Hematopoietic multipotent progenitor cell treated with erythropoietin and hydrocortisone succinate and interleukin-3 and kit ligand, for 17 days (in vitro differentiated cells): ENCODE measurements at places on chromosomes 7 and 10.

GRCh38 chr7:98869027-98869596 is 702 bp downstream of the TMEM130 start:
- DNase-seq, result no peak

- DNase-seq, result peak; percentile 54
Observed at GRCh38 chr7:22001345-22002004, 55.8 kb upstream of the CDCA7L start.

DNA sequence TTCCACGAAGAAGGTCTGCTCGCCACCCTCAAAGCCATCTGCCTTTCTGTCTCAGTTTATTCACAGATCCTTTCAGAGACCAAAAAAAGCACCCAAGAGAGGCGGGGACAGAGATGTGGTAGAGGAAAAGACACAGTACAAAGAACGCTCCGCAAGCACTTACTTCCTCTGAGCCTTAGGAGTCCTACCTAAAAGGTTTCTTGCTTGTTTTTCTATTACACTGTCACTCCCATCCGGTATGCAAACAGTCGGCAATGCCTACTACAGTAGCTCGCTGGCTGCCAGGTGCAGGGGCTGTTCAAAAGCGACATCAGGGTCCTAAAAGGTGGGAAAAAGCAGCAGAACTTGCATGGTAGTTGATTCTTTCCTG is 816 bp downstream of the TECPR1 start:
- DNase-seq, result no peak

DNA sequence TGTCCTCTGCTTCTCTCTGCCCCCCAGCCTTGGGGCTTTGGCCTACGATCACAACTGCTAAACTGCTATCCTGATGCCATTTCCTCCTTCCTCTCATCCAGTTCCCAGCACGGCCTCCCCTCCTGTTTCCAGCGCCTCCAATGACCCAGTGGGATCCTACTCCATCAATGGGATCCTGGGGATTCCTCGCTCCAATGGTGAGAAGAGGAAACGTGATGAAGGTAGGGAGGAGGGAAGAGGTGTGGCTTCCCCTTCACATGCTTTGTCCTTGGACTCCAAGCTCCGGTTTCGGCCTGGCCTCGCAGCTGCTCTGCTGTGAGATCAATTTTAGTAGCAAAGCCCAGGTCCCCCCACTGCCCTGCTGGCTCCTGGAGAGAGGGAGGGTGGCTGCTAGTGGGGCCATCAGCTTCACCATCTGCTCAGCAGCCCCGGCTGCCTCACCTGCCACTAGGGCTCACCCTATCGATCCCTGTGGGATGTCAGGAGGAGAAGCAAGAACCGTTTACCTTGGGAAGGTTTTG is 35.8 kb downstream of the PAX2 start:
- DNase-seq, result no peak

DNA sequence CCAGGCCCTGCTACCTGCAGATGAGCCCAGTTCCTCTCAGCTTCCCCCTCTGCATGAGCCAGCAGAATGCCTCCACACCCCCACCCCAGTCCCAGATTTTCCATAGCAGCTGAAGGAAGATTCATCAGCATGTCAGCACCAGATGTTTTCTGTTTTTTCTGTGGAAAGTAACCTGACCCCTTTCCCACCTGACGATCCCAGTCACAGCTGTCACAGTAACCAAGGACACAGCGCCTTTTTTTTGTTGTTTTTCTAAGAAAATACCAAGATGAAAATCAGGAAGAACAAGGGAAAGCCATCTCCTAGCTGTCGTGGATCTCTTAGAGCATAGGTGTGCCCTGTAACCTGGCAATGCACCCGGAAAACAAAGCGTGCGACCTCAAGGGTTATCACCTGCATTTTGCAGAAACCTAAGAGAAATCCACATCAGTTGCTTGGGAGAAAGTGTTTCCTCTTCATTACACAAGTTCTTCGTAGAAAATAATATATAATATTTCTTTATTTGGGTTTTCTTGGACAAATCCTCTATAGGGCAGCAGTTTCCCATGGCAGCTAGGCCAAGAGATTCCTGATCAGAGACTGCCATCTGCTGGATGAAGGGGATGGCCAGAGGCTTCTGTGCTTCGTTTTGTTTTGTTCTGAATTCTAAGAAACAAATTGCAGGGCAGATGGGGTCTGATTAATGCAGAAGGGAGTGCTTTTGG is 401.9 kb downstream of the TNS3 start:
- peak; percentile 8 for DNase-seq

DNA sequence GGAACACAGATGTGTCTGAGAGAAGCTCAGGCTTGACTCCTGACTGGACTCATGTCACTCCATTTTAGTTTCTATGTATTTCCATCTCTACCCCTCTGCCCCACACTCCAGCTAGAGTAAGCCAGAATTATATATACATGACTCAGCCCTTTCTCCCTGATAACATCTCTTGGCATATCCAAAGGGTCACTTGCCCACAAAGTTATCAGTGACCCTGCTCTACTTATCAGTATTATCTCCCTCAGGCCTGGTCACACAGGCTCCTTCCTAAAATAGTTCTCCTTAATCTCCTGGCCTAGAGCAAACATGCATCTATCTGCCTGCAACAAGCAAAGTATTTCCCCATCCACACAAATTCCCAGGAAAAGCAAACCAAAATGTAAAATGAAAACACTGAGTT is 598.3 kb downstream of the SUGCT start:
- DNase-seq, result no peak

- no peak for DNase-seq
Observed at GRCh38 chr7:155315977-155316376, 18.3 kb downstream of the INSIG1 start.

- DNase-seq, result no peak
Observed at GRCh38 chr10:77456414-77456813, 181.2 kb downstream of the KCNMA1 start.

DNA sequence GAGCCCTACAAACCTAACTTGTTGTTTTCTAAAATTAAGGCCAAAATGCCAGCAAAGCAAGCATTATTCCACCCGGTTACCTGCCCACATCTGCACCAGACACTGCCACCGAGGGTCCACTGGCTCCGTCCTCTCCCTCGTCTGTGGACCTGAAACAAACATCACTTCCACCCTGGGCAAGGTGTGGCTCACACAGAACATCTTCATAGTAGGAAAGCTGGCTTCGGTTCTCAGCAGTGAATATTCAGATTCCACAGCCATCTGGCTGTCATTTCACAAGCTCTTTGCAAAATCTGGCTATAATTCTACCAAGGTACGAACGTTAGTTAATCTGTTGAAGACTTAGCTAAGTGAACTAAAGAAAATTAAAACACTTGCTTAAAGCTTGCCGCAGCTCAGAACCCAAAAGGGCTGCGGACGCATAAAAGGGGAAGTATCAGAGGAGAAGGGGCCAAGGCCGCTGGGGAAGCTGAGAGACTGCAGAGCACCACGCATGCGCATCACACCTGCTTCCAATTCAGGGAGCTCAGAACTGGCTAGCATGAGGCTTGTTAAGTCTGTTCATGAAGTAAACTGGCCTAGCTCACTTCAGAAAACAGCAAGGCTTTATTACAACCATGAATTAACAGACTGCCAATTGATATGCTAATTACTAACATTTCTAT is 46.1 kb downstream of the PTPRN2 start:
- DNase-seq, result no peak

GRCh38 chr7:8413600-8413999 is 19.8 kb upstream of the NXPH1 start:
- no peak for DNase-seq

- DNase-seq, result no peak
Observed at GRCh38 chr7:40531956-40532355, 397.2 kb downstream of the SUGCT start.

DNA sequence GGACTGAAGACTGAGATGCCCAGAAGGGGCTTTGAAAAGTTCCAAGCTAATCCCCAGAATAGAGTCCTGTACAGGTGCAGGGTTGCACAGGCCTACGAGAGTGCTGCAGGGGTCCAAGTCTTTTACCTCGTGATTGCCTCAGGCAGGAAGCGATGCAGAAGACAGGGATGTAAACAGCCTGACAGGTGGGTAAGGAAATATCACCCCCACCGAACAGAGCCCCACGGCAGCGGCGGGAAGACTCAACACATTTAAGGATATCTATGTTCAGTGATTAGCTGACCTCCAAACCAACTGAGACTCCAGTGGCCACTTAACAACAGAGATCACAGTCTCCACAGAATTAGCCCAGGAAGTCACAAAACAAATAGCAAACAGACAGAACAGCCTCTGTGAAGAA is 73.9 kb upstream of the VIPR2 start:
- no peak for DNase-seq

- DNase-seq, result no peak
Observed at GRCh38 chr7:103630318-103630717, 184.3 kb upstream of the SLC26A5 start.

DNA sequence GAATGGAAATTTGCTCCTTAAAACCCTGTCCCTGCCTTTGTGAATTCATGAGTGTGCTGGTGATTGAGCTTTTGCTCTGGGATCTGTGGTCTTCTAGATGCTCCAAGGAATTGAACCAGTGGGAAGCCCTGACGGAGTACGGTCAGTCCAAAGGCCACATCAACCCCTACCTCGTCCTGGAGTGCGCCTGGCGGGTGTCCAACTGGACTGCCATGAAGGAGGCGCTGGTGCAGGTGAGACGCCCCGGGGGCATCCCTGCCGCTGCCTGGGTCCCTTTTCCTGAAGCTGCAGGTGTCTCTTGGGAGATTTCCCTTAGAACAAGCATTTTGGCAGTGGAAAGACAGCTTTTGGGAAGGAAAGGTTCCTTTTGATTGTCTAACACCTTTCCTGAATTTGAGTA is 100.3 kb downstream of the TRRAP start:
- no peak for DNase-seq

DNA sequence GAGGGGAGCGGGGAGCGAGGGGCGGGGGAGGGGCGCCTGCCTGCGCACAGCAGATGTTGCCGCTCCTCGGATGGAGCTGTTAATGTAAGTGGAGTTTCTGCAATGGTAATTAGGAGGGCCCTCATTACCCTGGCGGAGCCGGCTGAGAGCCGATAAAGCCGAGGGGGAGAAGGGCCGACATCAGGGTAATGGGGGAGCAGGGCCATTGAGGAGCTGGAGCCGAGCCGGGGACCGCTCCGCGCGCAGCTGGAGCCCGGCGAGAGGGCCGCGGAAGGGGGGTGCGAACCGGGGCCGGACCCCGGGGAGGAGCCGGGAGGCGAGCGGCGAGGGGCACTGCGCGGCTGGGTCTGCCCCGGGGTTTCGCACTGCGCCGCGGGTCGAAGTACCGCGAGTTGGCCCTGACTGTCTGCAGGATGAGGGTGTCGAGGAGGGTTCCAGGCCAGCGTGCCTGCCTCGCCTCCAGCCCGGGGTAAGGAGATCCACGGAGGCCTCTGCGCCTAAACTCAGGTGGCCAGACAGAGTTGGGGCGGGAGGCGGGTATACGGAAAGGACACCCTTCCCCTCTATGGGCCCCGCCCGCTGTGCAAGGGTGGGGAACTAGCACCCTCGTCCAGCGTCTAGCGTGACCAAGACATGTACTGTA is 55.0 kb upstream of the LBX1 start:
- DNase-seq, result no peak

GRCh38 chr7:44796034-44796503 is 412 bp upstream of the PPIA start:
- DNase-seq, result no peak

GRCh38 chr10:74058658-74059057 is 60.7 kb downstream of the VCL start:
- no peak for DNase-seq

DNA sequence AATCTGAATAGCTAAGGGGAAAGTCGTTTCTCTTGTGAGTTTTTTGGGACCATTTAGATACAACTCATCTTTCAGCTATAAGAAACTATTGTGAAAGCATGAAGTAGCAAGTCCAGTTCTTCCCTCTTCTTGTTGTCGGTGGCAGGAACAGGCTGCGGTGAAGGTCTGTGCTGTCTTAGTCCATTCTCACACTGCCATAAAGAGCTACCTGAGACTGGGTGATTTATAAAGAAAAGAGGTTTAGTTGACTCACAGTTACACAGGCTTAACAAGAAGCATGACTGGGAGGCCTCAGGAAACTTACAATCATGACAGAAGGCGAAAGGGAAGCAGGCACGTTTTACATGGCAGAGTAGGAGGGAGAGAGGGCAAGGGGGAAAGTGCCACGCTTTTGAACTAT is 261.8 kb downstream of the GATA3 start:
- no peak for DNase-seq

DNA sequence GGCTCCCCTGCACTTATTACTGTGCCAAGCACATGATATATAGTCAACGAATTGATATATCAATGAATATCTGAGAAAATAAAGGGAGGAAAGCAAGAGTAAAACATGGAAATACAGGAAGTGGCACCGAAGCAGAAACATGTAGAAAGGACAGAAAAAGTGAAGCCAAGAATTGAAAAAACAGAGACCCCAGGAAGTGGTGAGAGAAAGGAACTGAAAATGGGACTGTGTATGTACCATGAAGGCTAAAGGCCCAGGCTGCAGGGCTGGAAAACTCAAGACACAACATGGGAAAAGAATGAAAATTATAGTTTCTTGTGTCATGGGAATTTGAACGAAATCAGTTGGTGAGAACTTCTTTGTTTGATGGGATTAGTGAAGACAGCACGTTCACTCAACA is 60.6 kb downstream of the MAP3K8 start:
- no peak for DNase-seq

DNA sequence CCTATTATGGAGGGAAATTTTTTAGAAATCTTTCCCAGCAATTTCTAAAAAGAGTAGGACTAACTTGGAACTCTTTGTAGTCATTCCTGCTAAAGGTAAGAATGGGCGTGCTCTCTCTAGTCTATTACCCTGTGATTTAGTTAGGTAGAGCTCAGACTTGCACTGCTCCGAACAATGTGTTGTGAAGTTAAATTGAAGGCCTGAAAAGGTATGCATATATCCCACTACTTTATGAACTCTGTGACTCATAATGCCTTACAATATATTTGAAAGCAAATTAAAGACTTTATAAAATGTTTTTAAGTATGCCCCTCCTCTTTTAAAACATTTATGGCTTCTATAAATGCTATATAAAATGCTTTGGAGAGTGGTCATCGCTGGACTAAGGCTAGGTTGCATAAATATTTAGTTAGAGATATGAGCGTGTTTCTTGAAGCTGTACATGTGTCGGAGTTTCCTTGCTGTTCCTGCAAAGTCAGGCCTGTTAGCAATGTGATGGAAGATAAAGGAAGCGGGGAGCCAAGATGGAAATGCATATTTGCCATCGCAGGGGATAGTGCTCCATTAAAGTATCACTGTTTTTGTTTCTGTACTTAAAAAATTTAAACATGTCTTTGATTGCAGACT is 761.4 kb downstream of the LRMDA start:
- DNase-seq, result no peak

DNA sequence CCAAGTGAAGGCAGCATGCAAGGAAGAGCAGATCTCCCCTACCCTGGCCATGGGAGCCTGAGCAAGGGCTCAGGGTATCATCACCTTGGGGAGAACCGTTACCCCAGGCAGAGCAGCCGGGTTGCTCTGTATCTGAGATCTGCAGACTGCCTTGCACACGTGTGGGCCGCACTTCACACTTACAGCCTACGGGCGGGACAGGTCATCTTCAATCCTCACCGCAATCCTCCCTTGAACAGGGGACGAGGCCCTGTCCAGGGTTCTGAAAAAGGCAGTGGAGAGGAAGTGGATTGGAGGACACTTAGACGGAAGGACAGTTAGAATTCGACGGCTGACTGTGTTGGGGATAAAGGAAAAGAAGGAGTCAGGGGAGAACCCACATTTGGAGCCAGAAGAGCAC is 51.4 kb downstream of the NPS start:
- DNase-seq, result no peak

- DNase-seq, result no peak
Observed at GRCh38 chr7:126760914-126761577, 491.7 kb downstream of the GRM8 start.
